ENCODE measurements at places on chromosomes 5 and 9.

- ATAC-seq = no peak
Measured at GRCh38 chr5:66647146-66647856, 51.1 kb downstream of the MAST4 start.

DNA sequence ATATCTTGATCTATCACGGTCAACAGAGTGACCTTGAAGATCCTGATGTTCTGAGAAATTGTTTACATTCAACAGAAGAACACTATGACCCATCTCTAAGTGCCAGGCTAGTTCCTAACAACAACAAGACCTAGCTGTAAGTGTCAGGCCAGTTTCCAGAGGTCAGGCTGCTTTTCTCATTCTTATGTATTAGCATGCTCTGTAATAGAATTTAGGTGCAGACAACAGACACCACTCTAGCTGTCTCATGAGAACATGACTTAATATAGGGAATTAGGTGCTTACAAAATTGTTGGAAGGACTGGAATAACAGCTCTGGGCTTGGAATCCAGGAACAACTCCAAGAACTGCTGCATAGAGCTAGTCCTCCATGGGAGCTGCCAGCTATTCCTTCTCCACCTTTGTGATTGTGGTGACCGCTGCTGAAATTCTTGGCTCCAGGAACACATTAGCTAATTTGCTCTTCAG lies 138.7 kb downstream of the SNX18 start:
- no peak for ATAC-seq

- ATAC-seq = no peak
Measured at GRCh38 chr5:110760158-110760557, 21.4 kb downstream of the SLC25A46 start.

- no peak for ATAC-seq
Measured at GRCh38 chr5:54775645-54776044, 209.7 kb downstream of the ESM1 start.

- ATAC-seq = no peak
Measured at GRCh38 chr5:372996-373709, 51.6 kb downstream of the AHRR start.

- no peak for ATAC-seq
Measured at GRCh38 chr5:10521466-10522223, 42.2 kb upstream of the ANKRD33B start.

GRCh38 chr9:137448602-137448962 lies 7.4 kb upstream of the ENTPD8 start:
- ATAC-seq = no peak

- no peak for ATAC-seq
Measured at GRCh38 chr5:170525470-170526211, 21.8 kb downstream of the KCNIP1 start.

DNA sequence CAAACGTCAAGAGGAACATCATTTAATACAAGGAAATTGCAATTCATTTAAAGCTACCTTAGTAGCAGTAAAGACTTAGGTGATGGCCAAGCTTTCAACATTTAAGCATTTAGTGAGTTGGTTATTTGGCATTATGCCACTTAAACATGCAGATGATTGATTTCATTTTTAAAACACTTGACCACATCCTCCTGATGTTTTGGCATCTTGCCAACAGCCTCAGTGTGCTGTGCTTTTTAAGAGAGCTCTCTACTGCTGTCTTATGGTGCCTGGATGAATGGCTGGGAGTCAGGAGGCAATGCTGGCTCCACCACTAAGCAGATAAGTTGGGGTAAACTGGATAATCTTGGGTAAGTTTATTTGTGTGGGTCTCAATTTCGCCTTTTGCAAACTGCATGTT lies 364.5 kb downstream of the MAN2A1 start:
- ATAC-seq = peak; percentile 82

- no peak for ATAC-seq
Measured at GRCh38 chr9:109422641-109423040, 75.5 kb downstream of the PTPN3 start.

DNA sequence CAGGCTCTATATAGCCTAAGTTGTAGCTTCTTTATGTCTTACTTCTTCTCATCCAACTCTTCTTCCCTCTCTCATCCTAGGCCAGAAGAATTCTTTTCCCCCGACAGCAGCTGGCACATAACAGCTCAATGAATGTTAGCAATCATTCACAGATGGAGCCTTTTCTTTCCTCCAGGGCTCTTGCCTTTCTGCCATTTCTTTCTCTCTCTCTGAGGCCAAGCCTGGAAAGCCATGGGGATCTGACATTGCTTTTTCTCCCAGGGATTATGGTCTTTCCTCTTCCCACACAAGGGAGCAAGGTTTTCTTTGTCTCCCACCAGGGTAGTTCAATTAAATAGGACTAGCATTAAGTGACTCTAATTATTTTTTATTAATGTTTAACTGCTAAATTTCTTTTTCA lies 20.5 kb downstream of the SMIM15 start:
- no peak for ATAC-seq

DNA sequence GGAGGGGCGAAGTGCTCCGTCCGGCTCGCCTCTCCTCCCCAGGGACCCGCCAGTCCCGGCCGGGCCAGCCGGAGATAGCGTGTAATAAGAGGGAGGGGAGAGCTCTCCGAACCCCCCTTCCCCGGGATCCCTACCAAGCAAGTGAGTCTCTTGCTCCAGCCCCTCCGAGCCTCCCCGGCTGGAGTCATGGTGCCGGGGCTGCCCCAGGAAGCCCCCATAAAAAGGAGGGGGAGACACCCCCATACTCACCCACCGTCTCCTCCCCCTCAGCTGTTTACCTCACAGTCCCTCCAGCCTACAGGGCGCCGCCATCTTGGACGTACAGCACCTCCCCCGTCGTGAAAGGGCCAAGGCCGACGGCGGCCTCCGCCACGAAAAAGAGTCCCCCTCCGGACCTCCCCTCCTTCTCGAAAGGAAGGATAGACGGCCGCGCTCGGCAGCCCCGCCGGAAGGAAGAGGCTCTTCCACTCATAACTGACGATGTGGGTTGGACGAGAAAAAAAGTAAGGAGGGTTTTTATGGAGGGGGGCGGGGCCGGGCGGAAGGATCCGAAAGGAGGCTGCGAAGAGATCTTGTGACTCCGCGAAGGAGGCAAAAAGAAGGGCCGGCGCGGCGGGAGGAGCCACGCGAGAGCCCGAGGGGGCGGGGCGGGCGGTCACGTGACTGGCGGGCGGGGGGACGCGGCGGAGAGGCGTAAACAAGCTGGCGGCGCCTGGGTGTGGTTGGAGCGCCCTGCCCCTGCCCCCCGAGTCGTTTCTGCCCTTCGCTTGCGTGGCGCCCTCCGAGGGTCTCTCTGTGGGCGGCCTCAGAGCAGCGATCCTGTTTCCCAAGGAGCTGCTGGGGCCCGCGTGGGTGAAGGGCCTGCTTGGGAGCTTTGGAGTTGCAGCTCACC lies at the start of gene TSC1:
TSC1 (minus strand) TSS at position 323 of the 892 bp plus-strand sequence. CDS start 15,744 bp downstream, outside the sequence.
- peak; percentile 88 for ATAC-seq

DNA sequence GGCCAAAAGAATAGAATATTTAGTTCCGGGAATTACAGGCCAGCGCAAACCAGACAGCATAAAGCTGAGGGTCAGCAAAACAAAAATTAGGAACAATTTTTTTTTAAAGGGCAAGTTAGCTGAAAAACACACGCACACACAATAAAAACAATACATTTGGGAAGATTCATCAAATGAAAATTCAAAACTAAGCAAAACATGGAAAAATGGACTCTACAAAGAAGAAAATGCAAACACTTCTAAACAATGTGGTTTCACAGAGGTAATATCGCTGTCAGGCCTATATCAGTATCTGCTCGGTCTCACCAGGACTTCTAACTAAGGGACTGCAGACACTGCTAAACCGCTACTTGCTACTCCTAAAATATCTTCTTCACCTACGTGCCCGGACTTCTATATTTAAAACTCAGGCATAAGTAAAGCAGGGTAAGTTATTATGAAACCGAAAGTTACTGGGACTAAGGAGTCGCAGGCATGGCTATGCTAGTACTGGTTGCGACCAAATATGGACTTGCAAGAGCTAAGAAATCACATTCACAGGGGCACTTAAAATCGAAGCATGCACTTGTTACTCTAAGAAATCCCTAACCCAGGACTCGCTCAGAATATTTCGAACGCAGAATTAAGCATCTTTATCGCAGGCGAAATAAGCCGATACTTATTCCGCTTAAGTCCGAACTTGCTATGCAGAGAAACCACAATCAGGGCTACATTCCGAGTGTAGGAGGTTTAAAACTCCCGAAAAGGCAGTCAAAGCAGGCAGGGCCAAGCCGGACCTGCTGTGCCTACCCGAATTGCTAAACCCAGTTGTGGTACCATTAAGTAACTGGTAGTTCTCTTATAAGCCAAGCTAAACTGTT lies 2.3 kb downstream of the ANXA2R start:
- peak; percentile 9 for ATAC-seq

DNA sequence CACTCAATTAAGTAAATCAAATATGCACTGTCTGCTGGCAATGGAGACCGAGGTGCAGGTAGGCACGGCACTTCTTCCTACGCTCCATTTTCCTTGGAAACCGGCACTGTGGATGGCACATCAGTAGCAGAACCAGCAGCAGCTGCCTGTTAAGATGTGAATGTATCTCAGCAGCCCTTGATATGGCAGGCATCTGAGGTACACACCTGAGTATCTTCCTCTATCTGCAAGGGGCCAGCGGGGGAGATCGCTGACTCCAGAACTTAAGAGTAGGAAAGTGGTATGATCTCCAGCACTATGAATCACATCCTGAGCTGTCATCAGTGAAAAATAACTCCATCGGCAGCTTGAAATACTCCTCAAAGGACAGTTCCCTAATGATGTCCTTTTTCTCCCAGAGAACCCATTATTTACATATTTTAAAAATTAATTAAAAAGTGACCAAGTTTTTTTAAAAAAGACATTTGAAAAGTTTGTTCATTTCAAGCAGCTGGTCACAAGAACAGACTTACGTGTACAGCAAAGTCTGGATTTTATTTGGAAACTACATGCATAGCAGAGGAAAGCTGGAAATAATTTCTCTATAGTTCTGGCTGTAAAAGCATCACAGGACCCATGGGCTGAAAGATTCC lies 97.1 kb downstream of the ADAMTS12 start:
- no peak for ATAC-seq

DNA sequence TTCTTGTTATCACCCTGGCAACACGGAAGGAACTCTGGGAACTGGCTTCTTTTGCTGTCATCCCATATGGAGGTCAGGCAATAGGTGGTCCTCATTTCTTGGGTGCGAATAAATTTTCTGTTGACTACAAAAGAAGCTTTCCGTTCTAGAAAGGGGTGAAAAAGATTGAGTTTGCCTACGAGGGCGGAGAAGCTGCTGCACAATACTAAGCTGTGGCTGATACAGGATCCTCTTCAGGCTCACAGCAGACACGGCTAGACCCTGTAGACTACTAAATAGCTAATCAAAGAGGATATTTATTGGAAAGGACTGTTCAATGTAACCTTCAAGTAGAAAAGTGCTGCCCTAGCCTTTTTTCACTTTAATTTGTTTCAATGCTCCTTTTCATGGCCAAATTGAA lies 58.1 kb downstream of the TJP2 start:
- ATAC-seq = no peak

DNA sequence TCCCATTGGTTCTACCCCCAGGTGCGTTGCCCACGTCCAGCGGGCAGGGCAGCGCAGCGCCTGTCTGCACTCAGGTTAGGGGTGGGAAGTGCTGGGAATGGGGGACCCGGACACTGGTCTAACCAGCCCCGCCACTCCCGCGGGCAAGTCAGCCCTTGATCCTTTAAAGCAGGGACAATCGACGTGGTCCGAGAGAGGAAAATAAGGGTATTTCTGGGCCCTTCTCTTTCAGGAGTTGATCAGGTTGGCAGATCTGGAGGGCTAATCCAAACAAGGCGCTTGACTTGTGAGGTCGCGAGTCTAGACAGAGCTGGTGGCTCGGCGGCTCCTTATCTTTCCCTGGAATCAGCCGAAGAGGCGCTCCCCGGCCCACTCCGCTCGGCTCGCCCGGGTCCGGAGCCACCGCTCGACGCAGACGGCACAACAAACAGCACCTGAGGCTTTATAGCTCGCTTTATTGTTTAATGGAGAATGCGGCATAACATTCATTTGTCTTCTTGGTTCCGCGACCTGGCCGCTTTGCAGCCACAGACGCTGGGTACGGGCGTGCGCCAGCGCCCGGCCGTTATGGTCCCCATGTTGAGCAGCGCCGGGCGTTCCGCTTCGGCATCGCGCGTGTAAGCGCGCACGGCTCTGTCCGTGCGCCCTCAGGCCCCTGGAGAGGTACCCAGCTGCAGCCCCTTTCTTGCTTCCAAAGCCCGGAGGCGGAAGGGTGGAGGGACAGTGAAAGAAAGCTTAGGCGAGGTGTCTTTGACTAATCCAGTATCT lies 15.8 kb downstream of the ISL1 start:
- no peak for ATAC-seq

- no peak for ATAC-seq
Measured at GRCh38 chr9:24614070-24614469, 68.4 kb upstream of the IZUMO3 start.

DNA sequence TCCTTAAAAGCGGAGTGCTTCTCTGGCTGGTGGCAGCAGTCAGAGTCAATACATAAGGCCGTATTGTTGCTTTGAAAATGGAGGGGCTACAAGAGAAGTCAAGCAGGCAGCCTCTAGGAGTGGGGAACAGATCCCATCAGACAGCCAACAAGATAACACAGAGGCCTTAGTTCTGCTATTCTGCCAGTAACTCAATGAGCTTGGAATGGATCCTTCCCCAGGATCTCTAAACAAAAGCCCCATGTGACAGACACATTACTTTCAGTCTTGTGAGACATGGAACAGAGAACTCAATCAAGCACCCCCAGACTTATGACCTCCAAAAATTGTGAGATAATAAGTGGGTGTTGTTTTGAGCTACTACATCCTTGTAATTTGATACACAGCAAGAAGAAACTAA lies 158.6 kb downstream of the RFX3 start:
- no peak for ATAC-seq

- ATAC-seq = no peak
Measured at GRCh38 chr5:157484768-157485167, 24.8 kb downstream of the NIPAL4 start.

DNA sequence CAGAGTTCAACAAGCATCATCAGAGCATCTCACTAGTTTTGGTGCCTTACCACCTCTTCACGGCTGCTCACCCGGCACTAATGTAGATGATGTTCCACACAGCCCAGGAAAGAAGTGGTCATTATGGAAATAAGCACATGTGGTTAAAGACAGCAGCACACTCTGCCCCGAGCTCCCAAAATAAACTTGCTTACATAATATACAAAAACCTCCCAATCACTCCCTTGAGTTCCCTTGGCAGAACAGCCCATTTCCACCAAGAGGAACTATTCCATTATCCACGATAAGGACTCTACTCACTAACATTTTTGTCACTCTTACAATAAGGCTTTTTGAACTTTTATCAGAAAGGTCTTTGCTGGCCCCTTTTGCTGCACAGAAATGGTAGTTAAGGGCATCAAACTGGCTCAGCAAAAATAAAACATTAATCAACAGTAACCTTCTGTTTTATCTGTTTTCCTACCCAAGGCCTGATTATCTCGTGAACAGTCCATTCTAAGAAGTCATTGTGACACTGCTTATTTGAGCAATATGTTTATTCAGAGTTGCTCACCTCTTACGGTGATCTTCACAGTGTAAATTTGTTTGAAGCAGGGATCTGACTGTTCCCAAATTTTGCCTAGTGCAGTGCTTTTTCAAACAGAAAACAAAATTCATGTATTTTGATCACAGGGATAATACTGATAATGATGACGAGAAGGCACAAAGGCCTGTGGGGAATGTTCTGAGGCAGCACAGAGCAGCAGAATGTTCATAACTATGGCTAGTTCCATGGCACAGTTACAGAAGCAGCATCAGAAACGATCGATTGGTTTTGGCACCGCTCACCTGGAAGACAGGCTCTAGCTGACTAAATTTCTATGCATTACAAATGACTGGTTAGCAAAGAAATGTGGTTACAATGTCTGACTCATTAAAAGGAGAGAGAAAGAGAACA lies 399.8 kb upstream of the PIK3R1 start:
- ATAC-seq = no peak

- no peak for ATAC-seq
Measured at GRCh38 chr5:88693071-88693932, 189.7 kb downstream of the MEF2C start.
